ENCODE measurements at places on chromosomes 1 and 21.

DNA sequence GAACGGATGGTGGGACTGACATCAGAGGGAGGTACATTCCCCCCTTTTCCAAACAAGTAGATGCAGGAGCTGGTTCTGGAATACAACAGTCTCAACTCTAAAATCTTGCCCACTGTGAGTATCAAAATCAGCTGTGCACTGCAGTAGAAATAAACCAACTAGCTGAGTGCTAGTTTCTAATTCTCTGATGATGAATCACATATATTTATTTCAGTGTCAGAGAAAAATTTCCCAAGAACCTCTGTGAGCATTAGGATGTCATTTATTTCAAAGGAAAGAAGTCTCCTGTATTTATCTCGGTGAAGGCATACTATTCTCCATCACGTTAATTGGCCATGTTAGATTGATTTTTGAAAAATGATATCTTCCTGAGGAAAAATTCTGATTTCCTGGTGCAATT lies 67.1 kb downstream of the LHX9 start:
- DNase-seq: no peak

DNA sequence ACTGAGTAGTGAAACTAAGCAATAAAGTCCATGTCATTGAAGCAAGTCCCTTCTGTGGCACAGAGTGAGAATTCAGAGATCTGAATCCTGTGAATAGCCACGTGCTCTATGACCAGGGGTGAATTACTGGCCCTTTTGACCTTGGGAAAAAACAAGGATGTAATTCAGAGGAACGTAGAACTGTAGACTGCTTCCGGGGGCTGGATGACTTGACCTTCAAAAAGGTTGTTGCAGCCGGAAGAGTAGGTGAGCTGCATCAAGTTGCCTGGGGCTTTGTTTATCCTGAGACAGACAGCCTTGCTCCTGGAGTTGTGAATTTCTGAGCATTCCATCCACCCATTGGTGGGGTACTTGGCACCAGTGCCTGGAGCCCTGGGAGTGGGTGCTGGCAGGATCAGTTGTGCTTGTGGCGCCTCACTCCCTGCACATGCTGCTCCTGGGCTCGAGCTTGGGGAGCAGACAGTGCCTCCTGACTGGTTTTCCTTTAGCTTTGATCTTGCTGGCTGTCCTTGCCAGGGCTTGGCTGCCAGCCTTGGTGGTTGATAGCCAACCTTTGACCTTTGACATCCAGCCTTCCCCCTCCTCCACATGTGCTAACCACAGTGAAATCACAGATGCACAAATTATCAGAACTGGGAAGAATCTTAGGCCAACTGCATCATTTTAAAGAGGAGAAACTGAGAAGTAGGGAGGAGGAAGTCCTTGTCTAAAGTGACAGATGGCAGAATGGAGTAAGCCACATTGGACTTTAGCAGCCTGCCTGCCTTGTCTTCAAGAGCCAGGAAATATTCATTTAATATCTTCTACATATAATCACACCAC lies 16.2 kb upstream of the MYOG start:
- no peak for DNase-seq

- DNase-seq: no peak
Observed at GRCh38 chr1:157056269-157056668, 10.7 kb upstream of the ARHGEF11 start.

DNA sequence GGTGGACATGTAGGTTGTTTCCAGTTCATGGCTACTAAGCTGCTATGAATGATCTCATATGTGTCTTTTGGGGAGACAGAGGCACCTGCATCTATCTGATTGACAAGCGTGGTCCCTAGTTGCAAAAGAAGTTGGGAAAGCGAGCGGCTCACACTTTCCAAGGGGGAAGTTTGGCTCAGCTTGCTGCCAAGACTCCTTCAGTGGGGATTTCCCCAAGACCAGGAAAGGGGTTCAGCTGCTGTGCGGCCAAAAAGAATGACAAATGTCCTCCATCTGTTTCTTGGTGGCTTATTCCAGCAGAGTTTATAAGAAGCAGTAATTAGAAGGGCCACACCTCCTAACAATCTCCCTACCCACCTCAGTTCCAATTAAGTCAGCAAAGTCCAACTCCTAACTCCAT lies 128.5 kb upstream of the GALNT2 start:
- no peak for DNase-seq

DNA sequence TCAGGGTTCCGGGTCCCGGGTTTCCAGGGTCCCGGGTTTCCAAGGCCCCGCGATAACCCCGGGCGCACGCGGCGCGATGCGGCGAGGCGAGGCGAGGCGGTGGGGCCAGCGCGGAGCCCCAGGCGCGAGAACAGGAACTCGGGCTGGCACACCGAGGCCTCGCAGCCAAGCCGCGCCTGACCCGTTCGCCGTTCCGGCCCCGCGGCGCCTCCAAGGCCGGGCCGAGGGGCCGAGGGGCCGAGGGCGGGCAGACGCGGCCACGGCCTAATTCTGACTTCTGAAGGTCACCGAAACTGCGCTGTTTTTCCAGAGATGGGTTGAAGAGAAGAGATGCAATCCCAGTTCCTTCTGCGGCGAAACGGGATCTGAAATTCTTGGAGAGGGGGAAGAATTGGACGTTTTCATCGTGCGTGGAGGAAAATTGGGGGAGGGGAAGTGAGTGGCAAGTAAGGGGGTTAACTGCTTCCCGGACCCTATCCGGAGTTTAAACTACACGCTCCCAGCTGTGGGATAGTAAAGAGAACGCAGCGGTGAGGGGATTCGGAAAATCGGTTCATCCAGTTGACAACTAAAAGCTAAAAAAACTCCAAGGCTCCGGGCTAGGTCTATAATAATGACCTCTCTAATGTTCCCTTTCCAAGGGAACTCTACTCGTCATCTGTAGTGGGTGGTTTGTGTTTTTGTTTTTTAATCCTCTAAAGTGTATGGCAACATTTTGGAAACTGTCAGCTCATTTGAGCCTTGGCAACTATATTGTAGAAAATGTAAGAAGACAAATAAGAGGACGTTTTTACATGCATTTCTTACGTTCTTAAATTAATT lies 8.2 kb downstream of the TBX15 start:
- DNase-seq: no peak

- peak; percentile 12 for DNase-seq
Observed at GRCh38 chr21:46666941-46667740, 31.7 kb downstream of the PRMT2 start.

GRCh38 chr1:233439721-233440120 lies 112.2 kb downstream of the MAP3K21 start:
- DNase-seq: no peak

DNA sequence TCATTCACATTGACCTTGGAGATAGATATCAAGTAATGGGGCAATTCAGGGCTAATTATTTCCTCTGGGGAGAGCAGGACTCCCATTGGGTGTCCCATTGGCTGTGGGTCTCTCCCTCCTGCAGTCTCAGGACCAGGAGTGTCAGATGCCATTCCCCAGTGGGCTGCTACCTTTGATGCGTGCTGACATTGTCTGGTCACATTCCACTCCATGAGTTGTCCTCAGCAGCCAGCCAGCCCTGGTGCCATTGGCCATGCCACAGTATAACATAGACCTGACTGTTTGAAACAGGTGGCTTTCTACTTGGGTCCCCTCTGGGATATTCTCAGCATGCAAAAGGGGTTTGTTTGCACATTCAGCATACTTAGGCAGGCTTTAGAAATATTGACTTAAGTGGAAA lies 118.5 kb downstream of the MRPS6 start:
- no peak for DNase-seq

- DNase-seq: no peak
Observed at GRCh38 chr1:91891454-91891853, 5.5 kb upstream of the TGFBR3 start.

GRCh38 chr1:6471086-6471969 lies 5.4 kb upstream of the TNFRSF25 start:
- no peak for DNase-seq

- no peak for DNase-seq
Observed at GRCh38 chr1:232528472-232529089, 101.4 kb downstream of the SIPA1L2 start.
